ENCODE measurements at places on chromosomes 5 and 9.

DNA sequence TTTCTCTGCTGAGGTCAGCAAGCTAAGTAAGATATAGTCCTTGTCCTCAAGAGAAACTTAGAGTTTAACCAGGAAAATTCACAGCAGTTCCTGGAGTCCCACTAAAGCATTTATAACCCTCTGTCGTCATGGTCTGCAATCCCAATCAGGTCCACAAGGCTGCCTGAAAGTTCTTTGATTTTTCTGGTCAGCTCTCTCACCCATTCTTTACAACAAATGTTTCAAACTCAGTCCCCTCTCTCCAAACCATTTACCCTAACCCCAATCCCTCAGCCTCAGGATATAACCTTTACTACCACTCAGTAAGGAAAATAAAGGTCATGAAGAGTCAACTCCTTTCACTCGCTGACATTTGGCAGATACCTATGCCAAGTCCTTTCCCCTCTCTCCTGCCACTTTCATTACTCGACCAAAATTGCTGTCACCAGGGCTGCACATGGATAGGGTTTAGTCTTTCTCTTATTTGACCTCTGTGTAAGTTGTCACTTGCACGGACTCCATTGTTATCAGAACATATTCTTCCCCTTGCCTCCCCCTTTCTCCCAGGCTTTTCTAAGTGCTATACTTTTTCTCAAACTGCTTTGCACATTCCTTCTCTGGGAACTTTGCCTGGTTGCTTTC, 936.6 kb downstream of the NR2F1-AS1 start:
- DNase-seq, result no peak

GRCh38 chr5:154819546-154819945, 30.9 kb downstream of the FAXDC2 start:
- no peak for DNase-seq

DNA sequence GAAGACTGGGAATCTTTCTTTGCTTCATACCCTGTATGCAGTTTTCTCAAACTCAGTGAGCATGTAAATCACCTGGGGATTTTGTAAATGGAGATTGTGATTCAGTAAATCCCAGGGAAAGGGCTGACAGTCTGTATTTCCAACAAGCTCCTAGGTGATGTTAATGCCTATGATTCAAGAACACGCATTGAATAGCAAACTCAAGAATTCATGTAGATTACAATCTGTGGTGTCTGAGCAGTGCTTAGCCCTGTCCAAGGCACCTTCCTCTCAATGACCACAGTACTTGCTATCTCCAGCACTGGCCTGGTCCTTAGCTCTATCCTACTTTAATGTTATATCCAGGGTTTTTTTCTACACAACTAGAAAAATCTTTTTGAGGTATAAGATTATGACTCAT, 721.4 kb upstream of the MEF2C start:
- DNase-seq, result no peak

DNA sequence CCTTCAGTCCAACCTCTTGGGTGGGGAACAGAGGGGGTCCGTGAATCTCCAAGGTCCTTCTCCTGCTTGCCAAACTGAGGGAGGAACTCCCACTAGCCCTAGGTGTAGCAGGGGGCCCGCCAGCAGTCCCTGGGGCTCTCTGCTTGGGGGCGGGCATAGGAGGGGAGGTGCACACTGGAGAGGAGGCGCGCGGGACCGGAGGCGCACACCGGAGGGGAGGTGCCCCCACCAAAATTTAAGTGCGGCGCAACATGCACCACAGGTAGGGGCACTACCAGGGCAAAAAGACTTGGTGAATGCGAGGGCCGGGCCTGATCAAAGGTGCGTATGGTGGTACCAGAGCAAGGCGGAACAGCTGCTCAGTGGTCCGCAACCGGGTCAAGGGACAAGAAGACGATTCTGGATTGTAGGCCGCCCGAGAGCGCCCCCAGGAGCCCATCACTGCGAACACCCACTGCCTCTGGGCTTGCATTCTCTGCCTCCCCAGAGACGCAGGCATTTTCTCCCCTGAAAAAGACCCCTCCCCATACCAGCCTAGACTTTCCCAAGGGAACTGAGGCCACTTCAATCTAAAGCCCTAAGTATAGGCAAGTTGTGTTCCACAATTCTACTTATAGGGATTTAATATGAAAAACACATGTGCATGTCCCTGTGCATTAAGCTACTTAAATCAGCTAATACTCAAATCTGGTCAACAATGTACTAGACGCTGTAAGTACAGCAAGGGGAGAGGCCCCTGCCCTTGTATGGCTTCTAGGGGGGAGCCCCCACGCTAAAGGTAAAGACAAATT, 50.6 kb downstream of the TGFBI start:
- no peak for DNase-seq

DNA sequence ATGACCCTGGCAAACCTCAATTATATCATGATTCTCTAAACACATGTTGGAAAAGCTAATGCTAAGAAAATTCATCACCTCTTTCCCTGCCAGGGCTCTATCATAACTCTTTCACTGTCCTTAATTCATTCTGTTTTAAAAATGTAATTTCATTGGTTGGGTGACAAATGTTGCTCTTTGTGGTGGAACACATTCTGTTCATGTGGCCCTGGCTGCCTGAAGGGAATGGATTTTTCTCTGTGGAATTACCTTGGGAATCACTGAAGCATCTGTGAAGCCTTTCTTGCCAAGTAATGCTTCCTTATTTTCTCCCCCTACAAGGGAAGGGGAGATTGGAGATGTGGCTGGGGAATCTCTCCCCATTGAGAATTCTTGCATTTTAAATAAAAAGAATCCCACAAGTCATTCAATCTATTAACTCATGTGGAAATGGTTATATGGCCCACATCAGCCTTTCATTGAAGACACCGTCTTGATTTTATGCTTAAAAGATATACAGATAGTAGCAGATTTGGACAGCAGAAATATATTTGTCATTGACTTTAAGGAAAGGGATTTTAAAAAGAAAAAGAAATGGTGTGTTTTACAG, 201.8 kb upstream of the NMUR2 start:
- no peak for DNase-seq

DNA sequence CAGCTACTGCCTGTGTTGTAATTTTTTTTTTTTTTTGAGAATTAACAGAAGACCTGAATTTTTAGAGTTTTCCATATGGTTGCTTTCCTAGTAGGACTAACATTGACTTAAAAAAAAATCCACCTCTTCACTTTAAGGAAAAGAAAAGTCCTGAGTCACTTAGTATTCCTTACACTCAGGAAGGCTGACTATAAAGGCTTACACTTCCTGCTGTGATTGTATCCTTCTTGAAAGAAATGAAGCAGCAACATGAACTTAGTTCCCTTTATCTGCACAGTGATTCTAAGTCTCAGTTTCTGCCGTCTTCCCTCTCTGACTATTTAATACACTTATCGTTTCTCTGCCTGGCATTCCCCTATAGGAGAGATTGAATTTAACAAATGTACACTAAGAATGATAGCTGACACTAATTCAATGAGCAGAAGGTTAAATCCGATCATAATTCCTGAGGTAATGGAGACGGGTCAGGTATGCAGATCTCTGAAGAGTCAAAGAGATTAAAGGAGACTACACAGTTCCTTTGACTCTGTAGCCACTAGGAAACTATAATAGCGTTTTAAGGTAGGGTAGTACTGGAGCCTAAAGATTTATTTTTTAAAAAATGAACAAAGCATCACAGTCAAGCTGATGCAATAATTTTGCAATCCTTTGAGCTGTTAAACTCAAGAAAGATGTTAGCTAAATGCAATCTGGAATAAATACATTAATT, 185.1 kb upstream of the ELAVL2 start:
- DNase-seq, result no peak

DNA sequence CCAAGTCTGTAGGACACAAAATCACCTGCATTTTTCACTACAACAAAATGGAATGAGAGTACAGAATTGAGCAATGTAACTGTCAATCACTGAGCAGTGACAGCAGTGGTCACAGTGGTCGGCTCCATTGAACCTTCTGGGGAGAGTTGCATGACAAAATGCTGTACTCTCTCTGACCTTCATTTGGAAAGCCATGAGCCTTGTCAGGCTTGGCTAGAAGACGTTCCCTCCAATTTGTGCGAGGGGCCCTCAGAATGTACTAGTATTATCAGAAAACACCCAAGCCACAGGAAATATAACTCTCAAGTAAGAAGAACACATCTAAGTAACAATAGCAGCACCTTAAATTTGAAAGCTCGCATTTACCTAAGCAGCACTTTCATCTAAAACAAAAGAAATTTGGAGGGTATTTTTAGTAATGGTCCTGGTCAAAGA, 425.6 kb upstream of the MEF2C start:
- no peak for DNase-seq

- no peak for DNase-seq
Observed at GRCh38 chr9:88736136-88736637, 201.2 kb downstream of the NXNL2 start.

Data from stimulated activated CD4-positive, alpha-beta T cell treated with anti-CD3 and anti-CD28 coated beads, TNF-alpha, amount 100 ng/mL, for 48 hours (primary cell).